Activated T-helper 1 cell treated with anti-CD3 and anti-CD28 coated beads, Interleukin-2, amount 50 U/mL, for 16 hours (primary cell): ENCODE measurements at places on chromosomes 16 and 17.

DNA sequence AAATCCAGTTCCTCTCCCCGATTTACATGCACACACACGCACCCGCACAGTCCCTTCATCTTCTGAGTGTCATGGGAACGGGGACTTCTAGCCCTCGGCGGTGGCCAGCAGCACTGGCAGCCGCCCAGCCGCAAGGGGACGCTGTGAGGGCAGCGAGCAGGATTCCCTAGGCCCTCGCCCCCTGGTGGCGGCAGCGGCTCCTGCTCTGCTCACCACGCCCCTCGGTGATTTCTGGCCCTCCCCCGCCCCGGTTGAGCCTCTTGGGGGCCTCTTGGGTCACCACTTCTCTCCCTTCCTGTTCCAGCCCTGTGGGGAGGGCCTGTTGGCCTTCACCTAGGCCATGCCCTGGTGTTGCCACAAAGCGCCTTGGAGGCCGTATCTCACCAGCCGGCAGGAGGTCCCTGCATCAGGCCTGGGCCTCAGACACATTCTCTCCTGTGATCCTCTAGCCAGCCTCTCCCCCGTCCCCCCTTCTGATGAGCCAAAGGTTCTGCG is 75.2 kb upstream of the KSR1 start:
- peak; percentile 43 for DNase-seq

- DNase-seq = no peak
Observed at GRCh38 chr17:39597372-39598046, 10.2 kb downstream of the NEUROD2 start.

DNA sequence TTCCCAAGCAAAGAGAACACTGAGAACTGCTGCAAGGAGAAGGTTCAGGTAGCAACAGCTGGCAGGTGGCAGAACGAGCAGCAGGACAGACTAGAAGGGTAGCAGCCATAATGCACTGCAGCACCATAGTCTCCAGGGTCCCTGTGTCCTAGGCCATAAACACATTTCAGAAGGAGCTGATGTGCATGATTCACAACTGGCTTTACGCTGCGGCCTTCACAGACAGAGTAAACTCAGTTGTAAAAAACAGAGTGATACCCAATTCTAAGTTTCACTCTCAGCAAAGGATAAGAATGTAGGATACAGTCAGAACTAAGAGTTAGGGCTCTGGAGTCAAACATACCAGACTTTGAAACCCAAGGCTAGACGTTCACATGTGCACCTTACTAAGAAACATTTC is 24.4 kb downstream of the ARHGAP17 start:
- no peak for DNase-seq

- DNase-seq = no peak
Observed at GRCh38 chr17:56896968-56897359, 16.9 kb downstream of the TRIM25 start.

DNA sequence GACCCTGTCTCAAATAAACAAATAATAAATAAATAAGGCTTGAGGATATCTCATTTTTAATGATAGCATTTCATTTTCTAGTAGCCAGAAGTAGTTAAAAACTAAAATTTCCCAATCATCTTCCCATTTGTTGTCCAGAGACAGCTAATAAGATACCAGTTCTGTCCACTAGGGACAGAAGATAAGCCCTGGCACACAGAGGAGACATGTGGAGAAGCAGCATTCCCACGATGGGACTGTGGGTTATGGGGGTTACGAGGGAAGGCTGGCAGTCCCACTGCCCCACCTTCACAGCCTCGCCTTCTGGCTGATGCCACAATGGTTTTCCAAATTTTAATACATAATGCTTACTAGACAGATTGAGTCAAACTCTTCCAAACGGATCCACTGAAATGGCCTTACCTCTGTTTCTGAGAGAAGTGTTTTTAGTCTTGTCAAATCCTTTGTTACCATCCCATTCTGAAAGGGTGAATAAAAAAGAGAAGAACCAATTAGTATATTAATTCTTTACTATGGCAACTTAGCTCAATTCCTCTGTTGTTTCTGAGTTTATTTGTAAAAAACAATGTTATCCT is 44.2 kb downstream of the HELZ start:
- DNase-seq = no peak

DNA sequence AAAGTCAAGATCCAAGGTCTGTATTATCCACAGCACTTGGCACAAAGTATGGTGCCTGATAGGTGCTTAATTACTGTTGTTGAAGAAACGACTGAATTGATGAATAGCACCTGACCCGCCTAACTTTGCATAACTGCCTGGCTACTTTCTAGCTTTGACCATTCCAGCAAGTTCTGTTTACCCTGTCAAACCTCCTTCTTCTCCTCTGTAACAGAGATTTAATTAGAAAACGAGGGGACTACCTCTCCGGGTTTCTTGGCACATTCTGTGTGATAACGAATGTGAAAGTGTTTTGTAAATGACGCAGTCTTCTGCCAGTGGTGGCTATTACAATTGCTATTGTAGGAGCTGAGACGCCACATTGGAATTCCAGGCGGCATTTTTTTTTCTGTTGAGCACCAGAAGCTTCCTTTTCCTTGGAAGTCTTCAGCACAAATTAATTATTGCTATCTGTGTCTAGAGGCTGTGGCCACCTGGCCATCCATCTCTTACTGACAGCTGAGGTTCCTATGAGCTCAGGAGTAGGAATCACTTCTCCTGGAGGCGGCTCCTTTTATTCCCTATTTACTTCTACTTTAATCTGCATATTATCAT is 522.9 kb downstream of the HS3ST4 start:
- DNase-seq = no peak

- no peak for DNase-seq
Observed at GRCh38 chr17:259341-259976, 78.0 kb upstream of the DOC2B start.

DNA sequence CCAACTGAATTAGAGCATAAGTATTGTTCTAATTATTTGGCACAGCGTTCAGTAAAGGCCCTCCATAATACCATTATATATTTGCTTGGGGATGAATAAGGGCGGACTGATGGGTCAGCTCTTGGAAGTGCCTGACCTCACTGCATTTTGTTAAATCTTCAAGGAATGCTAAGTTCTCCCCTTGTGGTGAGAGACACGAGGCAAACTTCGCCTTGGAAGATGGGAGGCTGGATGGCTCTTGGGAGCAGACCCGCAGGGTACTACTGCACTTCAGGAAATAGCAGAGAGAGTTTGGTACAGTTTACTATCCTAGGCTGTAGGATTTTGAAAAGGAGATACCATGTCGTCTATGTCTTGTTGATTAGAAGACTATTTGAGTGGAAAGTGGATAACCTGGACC is 87.0 kb upstream of the RPRML start:
- DNase-seq = no peak

- DNase-seq = no peak
Observed at GRCh38 chr17:75345514-75346167, 56.4 kb upstream of the SLC25A19 start.

GRCh38 chr17:46910179-46910927 is 12.6 kb upstream of the GOSR2 start:
- no peak for DNase-seq

DNA sequence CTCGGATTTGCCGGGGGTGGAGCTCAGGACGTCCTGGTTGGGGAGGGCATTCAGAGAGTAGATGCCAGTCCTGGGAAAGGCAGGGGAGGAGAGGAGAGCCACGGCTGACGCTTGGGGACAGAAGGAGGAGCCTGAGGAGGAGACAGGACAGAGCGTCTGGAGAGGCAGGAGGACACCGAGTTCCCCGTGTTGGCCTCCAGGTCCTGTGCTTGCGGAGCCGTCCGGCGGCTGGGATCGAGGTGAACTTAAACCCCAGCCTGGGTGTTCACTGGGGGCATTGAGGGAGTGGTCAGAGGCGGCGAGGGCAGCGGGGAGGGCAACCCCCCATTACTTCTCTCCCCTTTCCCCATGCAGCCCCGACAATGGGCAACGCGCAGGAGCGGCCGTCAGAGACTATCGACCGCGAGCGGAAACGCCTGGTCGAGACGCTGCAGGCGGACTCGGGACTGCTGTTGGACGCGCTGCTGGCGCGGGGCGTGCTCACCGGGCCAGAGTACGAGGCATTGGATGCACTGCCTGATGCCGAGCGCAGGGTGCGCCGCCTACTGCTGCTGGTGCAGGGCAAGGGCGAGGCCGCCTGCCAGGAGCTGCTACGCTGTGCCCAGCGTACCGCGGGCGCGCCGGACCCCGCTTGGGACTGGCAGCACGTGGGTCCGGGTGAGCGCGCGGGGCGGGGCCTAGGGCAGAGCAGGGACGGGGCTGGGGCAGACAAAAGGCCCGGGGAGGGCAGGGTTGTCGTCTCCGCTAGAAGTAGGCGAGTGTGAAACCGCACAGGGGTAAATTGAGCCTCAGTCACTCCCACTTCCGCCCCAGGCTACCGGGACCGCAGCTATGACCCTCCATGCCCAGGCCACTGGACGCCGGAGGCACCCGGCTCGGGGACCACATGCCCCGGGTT is 3.7 kb downstream of the NOL3 start:
- peak; percentile 50 for DNase-seq

- DNase-seq = no peak
Observed at GRCh38 chr17:69357701-69358100, 30.8 kb upstream of the ABCA5 start.

DNA sequence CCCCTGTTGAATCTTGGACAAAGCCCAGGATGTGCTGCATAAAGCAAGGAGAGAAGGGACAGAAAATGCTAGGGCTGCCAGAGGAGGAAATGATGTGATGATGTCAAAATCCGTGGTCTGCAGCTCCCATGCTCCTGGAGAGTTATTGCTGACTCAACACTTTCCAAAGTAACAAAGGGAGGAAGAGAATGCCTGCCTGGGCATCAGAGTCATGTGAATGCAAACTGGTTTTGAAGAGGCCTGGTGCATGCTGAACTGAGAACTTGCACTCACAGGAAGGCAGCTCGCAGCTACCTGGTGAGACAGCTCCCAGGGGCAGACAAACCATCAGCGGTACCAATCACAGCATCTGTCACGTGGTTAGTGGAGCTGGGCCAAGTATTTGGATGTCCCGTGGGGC is 2.8 kb downstream of the MARVELD3 start:
- DNase-seq = no peak

- DNase-seq = no peak
Observed at GRCh38 chr16:55779402-55780094, 53.3 kb downstream of the CES1 start.

- DNase-seq = no peak
Observed at GRCh38 chr17:82675476-82676245, 22.8 kb downstream of the RAB40B start.

GRCh38 chr16:1277617-1278282 is 21.9 kb downstream of the TPSD1 start:
- no peak for DNase-seq

DNA sequence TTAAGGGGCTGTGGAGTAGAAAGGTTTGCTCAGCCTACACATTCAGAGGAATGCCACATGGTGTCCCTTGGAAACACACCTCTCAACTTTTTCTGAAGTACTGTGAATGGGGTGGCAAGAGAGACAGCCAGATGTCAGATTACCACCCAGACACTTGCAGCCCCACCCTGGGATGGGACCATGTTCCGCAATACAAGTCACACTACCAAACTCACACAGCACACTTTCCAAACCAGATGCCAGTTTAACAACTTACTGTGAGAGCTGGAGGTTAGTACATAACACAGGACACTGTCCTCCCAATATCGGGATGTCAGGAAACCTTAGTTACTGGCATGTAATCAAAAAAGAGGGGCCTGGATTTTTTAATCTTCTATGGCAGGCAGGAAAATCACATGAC is 7.9 kb downstream of the USP7 start:
- DNase-seq = no peak

- DNase-seq = no peak
Observed at GRCh38 chr16:86928523-86929011, 350.2 kb downstream of the FOXL1 start.

DNA sequence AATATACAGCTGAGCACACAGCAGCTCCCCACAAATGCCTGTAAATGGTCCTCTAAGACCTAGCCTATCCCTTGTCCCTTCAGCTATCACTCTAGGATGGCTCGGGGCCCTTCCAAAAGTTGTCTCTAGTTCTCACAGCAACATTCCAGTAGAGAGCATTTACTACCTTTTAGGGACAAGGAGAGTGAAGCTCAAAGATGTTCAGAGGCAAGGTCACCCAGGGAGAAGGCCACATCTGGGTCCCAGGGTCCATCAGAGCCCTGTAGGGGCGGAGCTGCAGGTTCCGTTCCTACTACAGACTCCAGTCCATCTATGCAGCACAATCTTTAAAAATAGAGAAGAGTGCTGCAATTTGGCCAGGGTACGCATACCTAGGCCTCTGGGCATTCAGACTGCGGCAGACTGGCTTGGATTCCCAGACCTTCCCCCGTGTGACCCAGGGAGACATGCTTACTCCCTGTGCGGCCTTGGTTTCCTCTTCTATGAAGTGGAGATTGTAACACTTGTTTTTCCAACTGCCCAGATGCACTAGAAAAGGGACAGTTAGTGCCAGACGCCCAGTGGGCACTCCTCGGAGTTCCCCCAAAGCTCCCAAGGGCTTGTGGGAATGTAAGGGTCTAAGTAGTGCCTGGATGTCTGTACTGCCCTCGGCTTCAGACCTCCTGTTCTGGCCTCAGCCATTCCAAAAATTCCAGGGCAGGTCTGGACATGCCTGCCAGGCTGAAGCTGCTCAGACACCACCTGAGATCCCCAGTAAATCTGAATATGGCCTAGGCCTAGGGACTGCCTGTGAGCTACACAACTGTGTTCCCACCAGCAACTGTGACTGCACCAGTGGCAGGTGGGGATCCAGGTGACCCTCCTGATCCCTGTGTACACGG is 2.5 kb downstream of the SLC12A4 start:
- no peak for DNase-seq

- no peak for DNase-seq
Observed at GRCh38 chr17:19768046-19768782, 20.1 kb upstream of the ALDH3A1 start.

DNA sequence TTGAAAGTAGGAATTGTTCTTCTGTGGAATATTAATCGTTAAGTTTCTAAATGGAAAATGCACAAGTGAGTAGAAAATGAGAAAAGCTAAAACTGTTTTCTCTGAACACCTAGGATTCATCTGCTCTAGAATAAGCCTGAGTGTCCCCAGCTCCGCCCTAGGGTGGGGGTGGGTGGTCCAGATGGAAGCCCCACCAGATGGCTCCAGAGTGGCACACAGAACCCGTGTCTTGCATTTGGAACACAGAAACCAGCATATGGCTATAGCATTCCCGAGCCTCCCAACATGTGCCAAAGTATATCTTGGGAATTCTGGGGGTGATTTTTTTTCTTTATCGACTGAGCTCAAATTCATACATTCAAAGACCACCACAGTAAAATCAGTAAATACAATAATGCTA is 517.7 kb upstream of the PSMD7 start:
- DNase-seq = no peak

- no peak for DNase-seq
Observed at GRCh38 chr16:58306327-58306726, 11.5 kb upstream of the PRSS54 start.

- no peak for DNase-seq
Observed at GRCh38 chr16:84082835-84083569, 33.7 kb downstream of the MBTPS1 start.

DNA sequence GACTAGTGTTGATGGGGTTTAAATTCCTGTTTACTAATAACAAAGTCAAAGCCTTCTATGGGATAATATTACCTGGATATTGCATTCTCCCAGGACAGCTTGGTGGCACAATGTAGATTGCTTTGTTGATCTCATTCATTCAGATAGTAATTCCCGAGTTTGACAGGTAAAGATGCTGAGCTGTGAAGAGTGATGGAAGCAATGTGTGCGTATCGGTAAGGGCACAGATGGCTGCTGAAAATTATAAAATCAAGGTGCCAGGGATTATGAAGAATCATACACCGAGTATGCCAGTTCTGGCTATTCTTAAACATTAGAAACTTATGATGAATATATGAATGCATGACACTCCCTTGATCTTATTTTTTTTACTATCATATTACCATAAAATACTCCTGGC is 100.6 kb upstream of the CNTNAP4 start:
- DNase-seq = no peak

GRCh38 chr17:79840269-79840988 is 1.2 kb upstream of the CBX4 start:
- no peak for DNase-seq
